ENCODE measurements at places on chromosomes 1 and 21.

GRCh38 chr1:243261390-243261789 is 5.5 kb downstream of the SDCCAG8 start:
- no peak for DNase-seq

- no peak for DNase-seq
These were observed 10.2 kb upstream of the OR10J4 start for GRCh38 chr1:159421821-159422220.

DNA sequence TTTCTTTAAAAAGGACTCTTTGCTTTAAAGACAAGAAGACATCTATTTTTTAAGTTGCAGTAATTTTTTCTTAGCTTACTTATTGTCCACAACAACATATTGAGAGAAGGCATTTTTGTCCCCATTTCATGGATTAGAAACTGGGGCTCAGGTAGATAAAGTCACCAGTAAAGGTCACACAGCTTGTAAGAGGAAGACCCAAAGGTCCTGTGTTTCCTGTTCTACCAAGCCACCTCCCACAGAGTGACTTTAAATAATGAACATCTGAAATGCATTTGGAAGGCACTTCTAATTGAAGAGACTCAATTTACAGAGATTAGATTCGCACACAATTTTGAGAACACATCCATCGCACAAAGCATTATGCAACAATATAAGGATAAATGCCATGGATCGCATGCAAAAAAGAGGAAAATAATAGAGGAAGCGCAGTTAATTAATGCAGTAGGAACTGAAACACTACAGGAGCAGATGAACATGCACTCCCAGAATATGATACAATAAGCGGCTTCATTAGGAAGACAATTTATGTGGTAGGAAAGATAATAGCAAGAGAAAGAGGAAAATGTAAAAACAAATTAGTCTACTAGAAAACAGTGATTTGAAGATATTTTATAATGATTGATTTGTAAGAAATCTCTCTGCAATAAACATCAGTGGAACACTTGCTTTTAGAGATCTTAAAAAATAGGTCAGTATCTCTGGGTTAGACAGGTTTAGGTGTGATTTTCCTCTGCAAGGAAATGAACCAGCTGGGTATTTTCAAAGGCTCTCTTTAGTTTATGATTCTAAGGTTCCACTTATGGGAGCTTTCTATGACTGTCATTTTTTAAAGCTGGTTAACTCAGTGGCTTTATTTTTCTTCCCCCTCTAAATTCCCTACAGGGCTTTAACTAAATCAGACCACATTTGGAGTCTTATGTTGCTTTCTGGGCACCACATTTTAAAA is 27.1 kb upstream of the CD2 start:
- DNase-seq, result no peak

GRCh38 chr1:206924592-206925105 is 2.9 kb upstream of the FCMR start:
- no peak for DNase-seq

DNA sequence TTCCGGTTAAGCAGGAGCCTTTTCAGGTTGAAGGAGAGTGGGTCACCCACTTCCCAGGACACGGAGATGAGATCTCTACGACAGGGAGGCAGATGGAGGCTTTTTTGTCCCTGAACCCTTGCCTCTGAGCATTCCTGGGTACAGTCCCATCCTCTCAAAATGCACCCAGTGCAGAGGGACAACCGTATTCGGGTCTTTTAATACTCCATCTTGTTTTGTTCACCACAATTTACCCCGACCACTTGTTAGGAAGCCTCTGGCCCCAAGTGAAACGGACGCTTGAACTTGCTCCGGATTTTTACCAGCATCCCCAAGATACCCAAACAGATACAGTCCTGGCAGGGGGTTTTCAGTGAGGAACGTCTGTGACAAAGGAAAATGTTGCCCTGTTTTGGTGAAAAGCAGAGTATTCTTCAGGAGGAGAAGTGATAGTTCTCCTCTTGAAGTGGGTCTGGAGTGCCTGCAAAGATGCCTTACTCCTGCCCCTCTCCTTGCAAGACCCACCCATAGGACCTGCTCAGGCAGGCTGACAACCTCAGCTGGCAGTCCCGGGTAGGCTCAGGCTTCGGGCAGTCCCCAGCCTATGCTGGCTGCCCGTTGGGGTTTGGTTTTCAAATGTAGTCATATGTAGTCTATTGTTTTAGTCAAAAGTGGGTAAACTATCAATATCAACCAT is 669 bp upstream of the ARL8A start:
- DNase-seq, result no peak

DNA sequence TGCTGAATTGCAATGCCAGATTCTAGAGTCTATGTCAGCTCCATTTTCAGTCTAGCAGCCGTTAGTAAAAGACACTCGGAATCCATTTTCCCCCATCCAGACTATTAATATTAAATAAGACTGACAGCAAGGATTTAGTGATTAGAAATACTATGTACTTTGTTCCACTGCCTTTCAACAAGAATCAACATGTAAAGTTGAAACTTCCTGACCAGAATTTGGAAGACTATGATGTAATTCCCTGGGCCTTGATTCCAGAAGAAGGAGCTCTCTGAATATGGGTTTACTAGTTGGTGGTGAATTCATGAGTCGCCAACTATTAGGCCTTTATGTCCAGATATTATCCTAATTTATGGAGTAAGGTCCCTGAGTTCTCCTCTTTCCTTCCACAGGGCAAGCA is 24.8 kb downstream of the KDM1A start:
- no peak for DNase-seq

- no peak for DNase-seq
These were observed 59.9 kb upstream of the CACNA1E start for GRCh38 chr1:181423301-181423918.

GRCh38 chr1:31069392-31069791 is 3.9 kb upstream of the PUM1 start:
- DNase-seq, result no peak

- DNase-seq, result no peak
These were observed 62.1 kb downstream of the FAAP20 start for GRCh38 chr1:2132222-2133038.

- no peak for DNase-seq
These were observed 3.0 kb upstream of the NFIA start for GRCh38 chr1:61079296-61079897.

Measured in SK-N-MC (cell line).